Activated CD8-positive, alpha-beta memory T cell treated with anti-CD3 and anti-CD28 coated beads for 1 hour (primary cell): ENCODE measurements at places on chromosomes 6 and 20.

- DNase-seq: no peak
Measured at GRCh38 chr20:55229451-55229850, 754.1 kb downstream of the DOK5 start.

GRCh38 chr20:23130622-23131140 is 44.6 kb upstream of the CD93 start:
- DNase-seq: no peak

DNA sequence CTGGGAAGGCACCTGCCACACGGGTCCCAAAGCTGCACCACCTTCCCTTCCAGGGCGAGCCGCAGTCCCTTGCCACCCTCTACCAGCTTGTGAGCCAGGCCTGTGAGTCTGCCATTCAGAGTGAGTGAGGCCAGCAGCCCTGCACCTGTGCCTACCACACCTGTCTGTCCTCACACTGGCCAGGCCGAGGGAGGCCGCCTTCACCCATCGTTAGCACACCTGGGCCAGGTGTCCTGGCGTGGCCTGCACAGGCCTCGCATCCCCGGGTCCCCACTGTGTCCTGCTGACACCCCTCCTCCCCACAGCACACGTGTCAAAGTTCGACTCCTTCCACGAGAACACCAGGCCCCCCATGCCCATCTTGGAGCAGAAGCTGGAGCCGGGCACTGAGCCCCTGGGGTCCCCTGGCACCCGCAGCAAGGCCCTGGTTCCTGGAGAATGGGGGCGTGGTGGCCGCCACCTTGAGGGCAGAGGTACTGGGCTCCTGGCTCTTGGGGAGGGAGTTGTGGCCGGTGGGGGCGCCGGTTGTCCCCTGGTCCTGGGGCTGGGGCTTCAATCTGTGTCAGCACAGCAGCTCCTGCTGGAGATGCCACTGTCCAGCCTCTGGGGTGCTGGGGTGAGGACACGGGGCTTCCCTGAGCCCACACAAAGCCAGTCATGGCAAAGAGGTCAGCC is 33.0 kb downstream of the CHRNA4 start:
- no peak for DNase-seq

DNA sequence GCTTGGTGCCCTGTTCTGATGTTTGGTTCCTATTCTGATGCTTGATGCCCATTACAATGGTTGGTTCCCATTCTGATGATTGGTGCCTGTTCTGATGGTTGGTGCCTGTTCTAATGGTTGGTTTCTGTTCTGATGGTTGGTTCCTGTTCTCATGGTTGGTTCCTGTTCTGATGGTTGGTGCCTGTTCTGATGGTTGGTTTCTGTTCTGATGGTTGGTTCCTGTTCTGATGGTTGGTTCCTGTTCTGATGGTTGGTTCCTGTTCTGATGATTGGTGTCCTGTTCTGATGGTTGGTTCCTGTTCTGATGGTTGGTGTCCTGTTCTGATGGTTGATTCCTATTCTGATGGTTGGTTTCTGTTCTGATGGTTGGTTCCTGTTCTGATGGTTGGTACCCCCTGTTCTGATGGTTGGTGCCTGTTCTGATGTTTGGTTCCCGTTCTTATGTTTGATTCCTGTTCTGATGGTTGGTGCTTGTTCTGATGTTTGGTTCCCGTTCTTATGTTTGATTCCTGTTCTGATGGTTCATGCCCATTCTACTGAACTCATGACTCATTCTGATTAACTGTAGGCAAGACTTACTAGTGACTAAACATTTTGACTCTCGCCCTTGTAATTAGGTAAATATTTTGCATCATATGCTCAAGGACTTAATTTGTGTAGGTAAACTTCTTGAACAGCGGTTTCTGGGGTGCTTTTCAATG is 146.2 kb downstream of the DLL1 start:
- no peak for DNase-seq

GRCh38 chr6:118770835-118771234 is 119.4 kb upstream of the CEP85L start:
- no peak for DNase-seq

DNA sequence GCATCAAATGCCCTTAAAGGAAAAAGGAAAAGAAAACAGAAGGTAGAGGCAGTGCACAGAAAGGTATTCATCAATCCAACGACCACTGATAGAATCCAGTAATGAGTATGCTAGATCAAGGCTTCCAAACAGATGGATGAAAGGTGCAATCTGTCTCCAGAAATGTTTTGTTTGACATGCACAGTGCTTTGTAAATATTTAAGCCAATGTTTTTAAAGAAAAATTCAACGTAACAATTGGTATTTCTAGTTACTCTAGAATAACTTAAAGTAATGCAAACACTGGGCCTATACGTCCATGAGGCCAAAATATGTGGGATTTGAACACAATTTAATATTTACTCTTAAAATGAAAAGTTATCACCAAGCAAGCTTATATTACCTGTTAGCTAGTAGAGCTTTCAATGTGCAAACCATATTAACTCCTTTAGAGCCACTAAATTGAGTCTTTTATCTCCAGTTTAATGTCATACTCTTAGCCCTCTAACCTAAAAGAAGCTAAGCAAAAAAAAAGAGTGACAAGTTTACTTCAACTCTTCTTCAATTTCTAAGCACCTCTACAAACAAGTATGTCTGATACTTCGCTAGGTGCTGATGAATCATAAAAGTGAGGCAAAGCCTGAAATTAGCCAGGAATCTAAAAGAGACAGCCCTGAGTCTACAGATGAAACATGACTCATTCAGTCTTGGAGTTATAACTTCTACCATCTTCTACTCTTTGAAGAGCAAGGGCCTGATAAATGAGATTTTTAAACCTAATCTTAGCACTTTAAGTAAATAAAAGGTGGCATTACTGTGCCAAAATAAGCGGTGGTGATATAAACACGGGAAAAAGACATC is 169.8 kb downstream of the PTPRK start:
- no peak for DNase-seq

- no peak for DNase-seq
Measured at GRCh38 chr6:77173472-77174074, 289.7 kb downstream of the HTR1B start.

GRCh38 chr6:21067521-21067920 is 526.0 kb upstream of the SOX4 start:
- no peak for DNase-seq

DNA sequence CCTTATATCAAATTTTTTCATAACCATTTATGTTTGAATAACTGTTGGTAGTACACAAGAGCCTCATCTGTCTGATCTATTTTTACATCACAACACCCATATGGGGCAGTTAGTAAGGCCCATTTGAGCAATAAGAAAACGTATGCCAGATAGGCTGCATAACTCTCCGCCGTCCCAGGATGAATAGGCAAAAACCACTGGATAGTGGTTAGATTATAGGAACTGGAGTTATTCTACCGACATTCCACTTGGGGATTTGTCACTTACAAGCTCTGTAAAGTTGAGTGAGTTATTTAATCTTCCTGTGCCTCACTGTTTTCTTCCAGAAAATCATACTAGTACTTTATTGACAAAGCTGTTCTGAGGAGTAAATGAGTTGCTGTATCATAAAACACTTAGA is 881.9 kb downstream of the QKI start:
- DNase-seq: no peak

DNA sequence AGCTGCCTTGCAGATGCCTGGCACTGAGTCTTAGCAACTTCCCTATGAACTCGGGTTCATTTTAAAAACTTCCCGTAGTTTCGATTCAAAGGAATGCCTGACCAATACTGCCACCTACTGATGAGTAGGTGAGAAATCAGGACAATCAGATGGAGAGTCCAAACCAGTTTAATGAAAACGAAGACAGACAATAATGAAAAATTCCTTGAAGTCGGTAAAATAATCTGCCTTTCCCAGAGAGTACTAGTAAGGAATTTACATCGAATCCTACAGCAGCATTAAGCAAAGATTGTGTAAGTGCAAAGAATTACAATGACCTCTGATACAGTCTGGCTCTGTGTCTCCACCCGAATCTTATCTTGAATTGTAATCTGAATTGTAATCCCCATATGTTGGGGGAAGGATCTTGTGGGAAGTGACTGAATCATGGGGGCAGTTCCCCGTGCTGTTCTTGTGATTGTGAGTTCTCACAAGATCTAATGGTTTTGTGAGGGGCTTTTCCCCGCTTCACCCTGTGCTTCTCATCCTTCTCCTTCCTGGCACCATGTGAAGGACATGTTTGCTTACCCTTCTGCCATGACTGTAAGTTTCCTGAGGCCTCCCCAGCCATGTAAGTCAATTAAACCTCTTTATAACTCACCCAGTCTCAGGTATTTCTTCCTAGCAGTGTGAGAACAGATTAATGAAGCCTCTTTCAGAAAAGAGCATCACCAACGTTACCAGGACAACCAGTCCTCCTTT is 134.4 kb downstream of the ARHGAP18 start:
- DNase-seq: no peak

GRCh38 chr6:111680015-111680712 is 74.5 kb upstream of the TRAF3IP2 start:
- no peak for DNase-seq

- no peak for DNase-seq
Measured at GRCh38 chr6:151765444-151765886, 42.0 kb upstream of the ESR1 start.

DNA sequence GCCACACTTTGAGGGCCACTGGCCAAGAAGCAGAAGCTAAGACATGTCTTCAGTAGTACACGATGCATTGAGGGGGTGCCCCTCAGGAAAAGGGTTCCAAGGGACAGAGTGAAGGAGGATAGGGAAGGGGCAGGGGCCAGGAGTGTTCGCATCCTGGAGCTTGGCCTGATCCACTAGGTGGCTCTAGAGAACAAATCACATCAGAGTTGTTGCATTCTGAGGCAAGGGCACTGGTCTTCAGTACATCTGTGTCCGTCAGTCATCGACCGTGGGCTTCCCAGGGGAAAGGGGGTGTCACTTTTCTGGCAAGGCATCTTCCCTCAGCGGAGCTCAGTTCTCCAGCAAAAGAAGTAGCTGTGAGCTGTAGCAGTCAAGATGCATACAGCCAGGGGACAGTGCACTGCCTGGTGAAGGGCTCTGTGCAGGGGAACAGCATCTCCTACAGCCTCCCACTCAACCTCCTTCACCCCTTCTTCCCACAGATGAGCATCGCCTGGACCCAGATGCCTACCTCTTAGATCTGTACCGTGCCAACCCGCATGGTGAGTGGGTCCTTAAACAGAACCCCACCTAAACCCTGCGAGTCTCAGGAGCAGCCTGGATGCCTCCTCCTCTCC is 47.8 kb downstream of the ARHGAP40 start:
- DNase-seq: no peak

DNA sequence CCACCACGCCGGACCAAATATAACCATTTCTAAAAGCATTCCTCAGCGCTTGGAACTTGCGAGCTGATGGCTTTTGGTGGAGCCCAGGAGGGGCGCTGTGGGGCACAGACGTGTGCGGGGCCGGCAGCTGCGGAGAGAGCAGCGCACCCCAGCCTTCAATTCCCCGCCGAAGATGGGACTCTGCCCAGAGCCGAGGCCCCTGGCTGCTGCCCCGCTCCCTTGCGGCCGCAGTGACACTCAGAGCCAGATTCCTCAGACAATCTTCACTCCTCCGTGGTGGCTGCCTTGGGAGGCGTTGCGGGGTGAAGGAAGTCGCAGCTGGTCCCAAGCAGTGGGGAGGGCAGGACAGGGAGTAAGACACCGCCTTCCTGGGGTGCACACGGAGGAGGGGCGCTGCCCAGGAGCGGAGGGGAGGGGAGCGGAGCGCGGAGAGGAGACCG is 87.7 kb downstream of the TMEM242 start:
- peak; percentile 14 for DNase-seq

DNA sequence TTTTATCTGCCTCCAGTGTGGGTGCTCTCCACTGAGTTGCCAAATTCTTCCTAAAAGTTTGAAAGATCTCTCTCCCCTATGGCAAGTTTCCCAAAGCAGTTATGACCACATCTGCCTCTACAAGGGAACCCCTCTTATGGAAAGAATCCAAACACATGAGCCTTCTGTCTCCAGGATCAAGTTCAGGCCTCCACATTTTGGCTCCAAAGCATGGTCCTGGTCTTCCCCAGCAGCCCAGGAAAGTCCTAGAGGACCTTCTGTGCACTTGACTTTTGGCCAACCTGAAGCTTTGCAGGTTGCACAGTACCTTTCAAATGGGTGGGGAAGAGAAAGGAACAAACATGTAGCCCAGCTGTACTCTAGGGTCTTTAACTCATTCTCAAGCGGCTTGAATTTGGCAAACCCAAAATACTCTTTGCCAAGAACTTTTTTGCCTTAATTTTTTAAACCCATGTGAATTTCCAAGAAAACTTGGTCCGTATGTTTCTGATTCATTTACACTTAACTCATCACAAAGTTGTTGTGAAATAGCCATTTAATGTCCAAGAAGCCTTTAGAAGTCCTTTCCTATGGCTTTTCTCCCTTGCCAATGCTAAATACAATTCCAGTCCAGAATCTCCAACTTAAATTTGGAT is 240.1 kb upstream of the TBX18 start:
- no peak for DNase-seq

GRCh38 chr6:157456524-157456829 is 75.5 kb downstream of the ZDHHC14 start:
- DNase-seq: no peak

DNA sequence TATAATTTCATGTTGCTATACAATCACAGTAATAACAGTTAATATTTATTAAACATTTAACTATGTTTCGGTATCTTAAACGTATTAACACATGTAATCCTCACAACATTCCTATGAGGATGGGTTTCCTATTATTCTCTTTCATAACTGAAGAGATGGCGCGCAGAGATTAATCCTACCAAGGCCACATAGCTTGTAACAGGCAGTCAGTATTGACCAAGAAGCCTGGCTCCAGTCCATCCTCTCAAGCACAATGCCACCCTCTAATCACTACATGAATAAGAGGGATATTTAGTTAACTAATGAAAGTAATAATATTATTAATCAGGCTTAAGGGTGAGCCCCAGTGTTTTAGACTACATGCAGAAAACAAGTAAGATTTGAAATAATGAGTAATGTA is 149.7 kb upstream of the SIM1 start:
- no peak for DNase-seq

DNA sequence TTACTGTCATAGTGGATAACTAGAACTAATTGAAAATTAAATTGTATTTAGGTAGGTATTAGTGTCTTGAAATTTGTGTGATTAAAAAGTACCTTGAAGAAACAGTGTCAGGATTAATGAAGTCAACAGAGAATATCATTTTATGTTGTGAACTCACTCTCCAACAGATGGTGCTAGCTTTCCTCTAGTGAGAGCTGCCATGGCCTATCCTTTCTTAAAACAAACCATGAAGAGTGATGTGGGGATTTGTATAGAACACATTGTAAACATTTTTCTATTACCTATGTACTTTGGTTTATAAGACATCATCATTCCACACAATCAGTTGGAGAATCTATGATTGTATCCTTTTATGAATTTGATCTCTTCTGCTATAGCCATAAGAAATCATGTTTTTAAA is 4.8 kb upstream of the SRSF12 start:
- no peak for DNase-seq

GRCh38 chr6:8814440-8815000 is 379.2 kb upstream of the SLC35B3 start:
- no peak for DNase-seq

- no peak for DNase-seq
Measured at GRCh38 chr20:13563854-13564253, 74.9 kb downstream of the TASP1 start.

DNA sequence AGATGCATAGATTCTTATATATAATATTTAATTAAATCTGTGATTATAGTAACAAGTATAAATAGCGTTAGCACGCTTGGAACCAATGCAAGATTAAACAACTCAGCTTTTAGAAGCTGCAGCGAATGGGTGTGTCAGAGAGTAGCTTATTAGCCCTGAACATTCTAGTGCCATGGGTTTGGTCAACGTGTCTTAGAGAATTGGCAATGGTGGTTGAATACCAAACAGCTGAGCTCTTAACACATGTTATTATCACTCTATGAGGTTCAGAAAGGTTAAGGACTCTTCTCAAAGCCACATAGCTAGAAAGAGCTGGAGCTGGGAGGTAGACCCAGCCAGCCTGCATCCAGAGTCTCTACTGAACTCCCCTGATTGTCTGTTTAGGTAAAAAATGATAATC is 284.2 kb upstream of the CHD6 start:
- DNase-seq: no peak
